Stimulated activated CD8-positive, alpha-beta memory T cell treated with anti-CD3 and anti-CD28 coated beads, Interleukin-2, amount 100 ng/mL, for 1 hour (primary cell): ENCODE measurements at places on chromosomes 16 and 17.

- no peak for DNase-seq
Measured at GRCh38 chr17:35048685-35049379, 14.7 kb downstream of the RFFL start.

DNA sequence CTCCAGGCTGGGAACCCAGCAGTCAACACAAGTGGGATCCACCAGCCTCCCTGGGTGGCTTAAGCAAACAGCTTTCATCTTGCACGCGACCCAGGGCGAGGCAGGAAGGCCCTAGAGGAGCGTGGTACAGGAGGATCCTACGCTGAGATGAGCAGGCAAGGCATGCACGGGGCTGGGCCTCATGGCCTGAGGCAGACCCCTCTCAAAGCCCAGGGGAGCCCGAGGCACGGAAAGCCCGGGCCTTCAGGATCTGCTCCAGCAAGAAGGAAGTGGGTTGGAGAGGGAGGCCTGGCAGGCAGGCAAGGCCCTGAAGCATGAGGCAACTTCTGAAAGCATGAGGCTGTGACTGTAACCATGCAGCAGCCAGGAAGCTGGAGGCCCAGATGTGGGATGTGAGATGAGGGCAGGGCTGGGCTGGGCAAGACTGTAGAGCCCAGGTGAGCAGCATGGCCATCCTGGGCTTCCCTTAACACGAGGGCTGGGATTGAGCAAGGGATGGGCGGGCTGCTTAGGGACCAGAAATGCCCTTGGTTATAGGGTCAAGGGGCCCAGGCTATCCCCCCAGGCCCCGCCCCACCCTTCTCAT, 338.7 kb downstream of the C16orf95 start:
- DNase-seq, result no peak

DNA sequence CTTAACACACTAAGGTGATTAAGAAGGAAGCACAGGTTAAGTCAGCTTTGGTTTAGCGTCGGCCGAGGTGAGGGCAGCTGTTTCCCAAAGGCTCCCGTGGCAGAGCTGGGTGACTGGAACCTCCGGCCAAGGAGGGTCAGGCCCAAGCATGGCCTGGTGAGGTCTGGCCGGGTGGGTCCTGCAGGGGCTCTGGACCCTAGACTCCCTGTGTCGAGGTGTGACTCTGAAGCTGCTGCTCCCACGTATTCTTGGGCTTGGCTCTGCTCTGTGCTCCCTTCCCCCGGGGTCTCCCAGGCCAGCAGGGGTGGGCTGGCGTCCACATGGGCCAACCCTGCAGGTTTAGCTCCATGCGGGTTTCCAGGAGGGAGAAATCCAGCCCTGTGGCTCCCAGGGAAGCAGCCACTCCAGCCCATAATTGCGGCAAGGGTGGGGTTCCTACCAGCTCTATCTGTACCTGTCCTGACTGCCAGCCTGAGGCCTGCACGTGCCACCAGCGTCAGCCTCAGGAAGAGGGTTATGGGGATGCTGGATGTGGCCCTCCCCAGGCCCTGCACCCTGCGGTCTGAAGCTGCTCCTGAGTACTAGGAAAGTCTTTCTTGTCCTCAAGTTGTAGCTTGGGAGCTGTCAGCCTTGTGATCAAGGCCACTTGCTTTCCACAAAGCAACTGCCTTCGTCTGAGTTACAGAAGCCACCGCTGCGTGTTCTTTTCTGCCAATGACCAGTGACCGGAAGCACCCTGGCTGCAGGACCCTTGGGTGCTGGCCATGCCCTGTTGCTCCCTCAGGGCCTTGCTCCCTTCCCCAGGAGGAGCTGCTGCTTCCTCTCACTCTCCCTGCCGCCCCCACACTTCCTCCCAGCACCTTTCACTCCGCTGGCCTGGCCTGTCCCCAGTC, 4.8 kb downstream of the CDK5R1 start:
- DNase-seq, result no peak

- no peak for DNase-seq
Measured at GRCh38 chr16:66649636-66650205, 45.2 kb downstream of the CMTM3 start.

DNA sequence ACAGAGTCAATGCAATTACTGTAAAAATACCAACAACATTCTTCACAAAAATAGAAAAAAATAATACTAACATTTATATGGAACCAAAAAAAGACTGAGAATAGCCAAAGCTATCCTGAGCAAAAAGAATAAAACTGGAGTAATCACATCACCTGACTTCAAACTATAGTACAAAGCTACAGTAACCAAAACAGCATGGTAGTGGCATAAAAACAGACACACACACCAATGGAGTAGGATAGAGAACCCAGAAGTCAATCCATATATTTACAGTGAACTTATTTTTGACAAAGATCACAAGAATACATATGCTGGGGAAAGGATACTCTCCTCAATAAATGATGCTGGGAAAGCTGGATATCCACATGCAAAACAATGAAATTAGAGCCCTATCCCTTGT, 84.2 kb downstream of the CEP112 start:
- no peak for DNase-seq

DNA sequence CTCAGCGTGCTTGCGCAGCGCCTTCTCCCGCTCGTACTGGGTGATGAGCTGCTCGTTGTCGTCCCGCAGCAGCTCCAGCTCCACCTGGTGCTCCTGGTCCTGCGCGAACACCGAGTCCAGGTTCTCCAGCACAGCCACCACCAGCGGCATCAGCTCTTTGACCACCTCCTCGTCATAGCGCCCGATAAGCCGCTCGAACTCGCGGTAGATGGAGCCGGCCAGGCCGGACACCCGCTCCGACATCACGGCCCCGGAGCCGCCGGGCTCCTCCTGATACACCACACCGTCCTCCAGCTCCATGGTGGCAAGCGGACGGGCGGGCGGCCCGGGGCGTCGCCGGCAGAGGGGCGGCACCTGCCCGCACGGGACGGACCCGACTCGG, 320 bp downstream of the SPAG9 start:
- DNase-seq, result no peak

DNA sequence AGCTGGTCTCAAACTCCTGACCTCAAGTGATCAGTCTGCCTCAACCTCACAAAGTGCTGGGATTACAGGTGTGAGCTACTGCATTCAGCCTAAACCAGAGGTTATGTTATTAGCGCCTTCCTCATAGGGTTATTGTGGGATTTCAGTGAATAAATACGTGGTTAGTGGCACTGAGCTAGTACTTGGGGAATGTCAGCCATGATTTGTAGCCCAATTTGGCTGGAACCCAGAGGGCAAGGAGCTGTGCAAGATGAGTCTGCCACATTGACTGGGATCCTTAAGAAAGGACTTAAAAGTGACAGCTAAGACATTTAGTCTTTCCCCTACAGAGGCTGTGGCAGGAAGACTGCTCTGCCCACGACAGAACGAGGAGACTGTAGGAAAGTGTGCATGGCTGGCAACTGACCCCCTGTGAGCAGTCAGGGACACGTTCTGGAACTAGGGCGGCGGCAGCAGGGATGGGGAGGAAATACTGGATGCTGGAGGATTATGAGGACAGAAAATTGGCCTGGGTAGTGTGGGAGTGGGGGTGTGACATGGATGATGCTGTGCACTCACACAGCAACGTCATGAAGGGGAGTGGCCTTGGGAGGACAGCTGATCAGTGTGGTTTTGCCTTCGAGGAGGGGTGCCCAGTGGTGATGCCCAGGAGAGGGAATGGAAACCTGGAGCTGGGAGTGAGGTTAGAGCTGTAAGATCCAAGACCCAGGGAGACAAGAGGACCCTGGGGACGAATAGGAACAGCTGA, 14.6 kb downstream of the ATP5PD start:
- DNase-seq, result no peak

DNA sequence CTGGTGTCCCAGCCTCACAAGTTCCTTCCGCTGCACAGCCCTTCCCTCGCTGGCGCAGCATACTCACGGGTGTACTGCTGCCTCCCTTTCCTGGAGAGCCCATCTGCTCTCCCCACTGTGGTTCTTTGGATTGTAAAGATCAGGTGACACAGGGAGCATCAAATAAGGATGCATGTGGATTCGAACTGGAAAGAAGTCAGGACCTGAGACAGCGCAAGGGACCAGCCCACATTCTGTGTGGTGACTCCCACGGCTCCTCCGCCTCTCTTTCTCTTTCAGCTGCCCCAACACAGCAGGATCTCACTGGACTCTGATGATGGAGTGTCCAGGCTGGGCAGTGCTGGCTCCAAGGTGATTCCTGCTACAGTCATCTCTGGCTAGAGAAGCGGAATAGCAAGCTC, 8.1 kb downstream of the LDAF1 start:
- DNase-seq, result no peak

DNA sequence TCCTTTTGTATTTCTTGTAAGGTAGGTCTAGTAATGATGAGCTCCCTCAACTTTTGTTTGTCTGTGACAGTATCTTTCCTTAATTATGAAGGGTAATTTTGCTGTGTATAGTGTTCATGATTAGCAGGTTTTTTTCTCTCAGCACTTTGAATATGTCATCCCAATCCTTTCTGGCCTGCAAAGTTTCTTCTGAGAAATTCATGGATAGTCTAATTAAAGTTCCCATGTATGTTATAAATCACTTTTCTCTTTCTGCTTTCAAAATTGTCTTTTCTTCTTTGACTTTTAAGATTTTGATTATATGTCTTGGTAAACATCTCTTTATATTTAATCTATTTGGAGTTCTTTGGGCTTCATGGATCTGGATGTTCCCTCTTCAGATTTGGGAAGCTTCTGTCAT, 54.3 kb upstream of the ZKSCAN2 start:
- no peak for DNase-seq

- no peak for DNase-seq
Measured at GRCh38 chr17:1040216-1040600, 43.3 kb downstream of the TIMM22 start.

DNA sequence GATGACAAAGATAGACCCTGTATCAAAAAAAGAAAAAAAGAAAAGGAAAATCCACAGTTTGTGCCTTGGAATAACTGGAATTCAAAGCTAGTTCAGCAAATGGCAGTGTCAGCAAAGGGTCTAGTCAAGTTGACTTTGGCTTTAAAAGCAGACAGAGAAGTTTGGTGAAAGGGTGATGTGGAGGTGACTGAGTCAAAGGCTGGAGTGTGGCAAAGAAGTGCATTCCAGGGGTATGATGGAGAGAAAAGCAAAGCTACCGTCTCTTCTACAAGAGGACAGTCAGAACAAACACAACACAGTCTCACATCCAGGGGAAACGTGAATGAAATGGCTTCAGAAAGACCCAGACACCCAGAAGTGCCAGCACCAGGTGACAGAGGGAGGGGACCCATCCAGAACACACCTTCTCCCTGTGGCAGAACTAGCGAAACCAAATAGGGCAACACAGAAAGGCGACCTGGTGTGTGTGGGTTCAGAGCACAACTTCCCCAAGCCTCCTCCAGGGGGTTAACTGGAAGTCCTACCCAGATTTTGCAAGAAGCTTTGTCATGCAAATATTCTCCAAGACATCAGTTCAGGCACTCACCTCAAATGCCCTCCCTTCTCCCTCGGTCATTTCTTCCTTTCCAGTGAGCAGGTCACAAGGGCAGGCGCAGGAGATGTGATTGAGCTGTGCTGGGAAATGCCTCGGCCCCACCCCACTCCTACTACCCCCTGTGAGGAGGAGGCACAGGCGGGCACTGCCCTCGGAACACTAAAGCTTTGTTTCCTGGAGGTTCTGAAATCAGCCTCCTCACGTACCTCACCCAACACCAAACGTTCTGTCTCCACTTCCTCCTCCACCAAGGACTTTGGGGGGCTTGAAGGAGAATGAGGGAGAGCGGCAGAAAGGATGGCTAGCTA, 481.9 kb downstream of the SOX9 start:
- no peak for DNase-seq

DNA sequence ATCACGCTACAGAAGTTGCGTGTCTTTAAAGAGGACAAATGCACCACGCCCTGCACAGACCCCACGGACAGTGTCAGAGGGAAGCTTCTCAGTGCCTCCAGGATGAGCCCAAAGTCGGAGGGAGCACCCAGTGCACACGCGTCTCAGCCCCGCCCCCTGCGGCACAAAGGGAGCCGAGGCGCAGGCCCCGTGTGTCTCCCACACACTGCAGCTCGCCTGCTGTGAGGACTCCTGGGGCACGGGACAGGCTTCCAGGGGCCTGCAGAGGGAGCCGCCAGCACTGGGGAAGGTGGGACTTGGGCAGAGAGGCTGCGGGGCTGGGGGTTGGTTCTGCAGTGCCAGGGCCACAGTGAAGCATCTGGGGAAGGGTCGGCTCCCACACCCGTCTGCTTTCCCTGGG, 77.4 kb downstream of the LMF1 start:
- DNase-seq, result no peak

DNA sequence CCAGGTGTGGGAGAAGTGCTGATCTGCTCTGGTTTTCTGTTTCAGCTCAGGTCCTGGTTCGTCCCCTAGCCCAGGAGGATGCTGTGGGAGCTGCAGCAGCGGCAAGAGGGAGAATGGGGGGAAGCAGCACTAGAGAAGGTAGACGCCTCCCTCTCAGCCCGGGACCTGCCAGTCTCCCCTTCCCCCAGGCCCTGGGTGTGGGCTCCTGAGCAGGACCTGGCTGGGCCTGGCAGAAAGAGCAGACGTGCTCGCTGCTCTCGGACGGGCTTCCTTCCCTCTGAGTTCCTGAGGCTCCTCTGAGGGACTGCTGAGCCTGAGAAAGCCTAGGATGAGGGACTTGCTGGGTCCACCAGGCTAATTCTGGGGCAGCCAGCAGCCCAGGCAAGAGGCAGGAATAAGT, 3.1 kb downstream of the PRCD start:
- no peak for DNase-seq

GRCh38 chr17:17079761-17080160, 37.5 kb downstream of the MPRIP start:
- no peak for DNase-seq
